Fibroblast of lung (primary cell): ENCODE measurements at places on chromosomes 2 and 18. TPM values are rescaled to one million over a fixed set of nuclear protein-coding genes. Genes with fewer than 3 reads are reported as not detected.

TEX44 gene
- total RNA-seq: not detected in 2 replicates

SLC9A2 gene
- not detected in 2 replicates for total RNA-seq

NT5C1B gene
- total RNA-seq: not detected in 2 replicates

C2orf76 gene
- 8.5 and 17.8 TPM in 2 replicates for total RNA-seq

TRAPPC12 gene
- total RNA-seq: 49.1 and 53.2 TPM in 2 replicates

SCG2 gene
- total RNA-seq: 0.66 and 2.1 TPM in 2 replicates

UPP2 gene
- total RNA-seq: not detected in 2 replicates

ERMN gene
- total RNA-seq: 0.17 TPM in 1 of 2 replicates, not detected in the other

COL4A3 gene
- total RNA-seq: 0.26 and 0.33 TPM in 2 replicates

DUSP19 gene
- 5.1 and 7.4 TPM in 2 replicates for total RNA-seq

MBD1 gene
- 44.9 and 53.3 TPM in 2 replicates for total RNA-seq

FMNL2 gene
- 25.4 and 30.2 TPM in 2 replicates for total RNA-seq
